ENCODE measurements at places on chromosomes 2 and 18.

DNA sequence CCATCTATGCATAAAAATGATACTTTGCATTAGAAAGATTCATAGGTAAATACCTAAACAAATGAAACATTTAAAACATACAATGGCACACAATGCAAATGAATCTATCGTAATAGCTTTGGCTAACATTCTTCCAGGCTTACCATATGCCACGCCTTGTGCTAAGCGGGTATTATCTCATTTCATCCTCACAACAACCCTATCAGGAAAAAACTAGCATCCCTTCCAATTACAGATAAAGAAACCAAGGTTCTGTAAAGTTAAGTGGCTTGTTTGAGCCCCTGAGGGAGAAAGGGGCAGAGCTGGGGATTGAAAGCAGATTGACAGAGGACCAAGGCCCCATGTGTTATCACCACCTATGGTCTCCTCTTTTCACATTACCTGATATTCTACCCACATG, 145.4 kb upstream of the ETAA1 start:
- DNase-seq = no peak

GRCh38 chr18:7921938-7922587, 354.9 kb downstream of the PTPRM start:
- no peak for DNase-seq

- DNase-seq = no peak
Measured at GRCh38 chr2:201470821-201471731, 19.5 kb downstream of the STRADB start.

- DNase-seq = no peak
Measured at GRCh38 chr2:128686497-128686859, 367.8 kb upstream of the HS6ST1 start.

DNA sequence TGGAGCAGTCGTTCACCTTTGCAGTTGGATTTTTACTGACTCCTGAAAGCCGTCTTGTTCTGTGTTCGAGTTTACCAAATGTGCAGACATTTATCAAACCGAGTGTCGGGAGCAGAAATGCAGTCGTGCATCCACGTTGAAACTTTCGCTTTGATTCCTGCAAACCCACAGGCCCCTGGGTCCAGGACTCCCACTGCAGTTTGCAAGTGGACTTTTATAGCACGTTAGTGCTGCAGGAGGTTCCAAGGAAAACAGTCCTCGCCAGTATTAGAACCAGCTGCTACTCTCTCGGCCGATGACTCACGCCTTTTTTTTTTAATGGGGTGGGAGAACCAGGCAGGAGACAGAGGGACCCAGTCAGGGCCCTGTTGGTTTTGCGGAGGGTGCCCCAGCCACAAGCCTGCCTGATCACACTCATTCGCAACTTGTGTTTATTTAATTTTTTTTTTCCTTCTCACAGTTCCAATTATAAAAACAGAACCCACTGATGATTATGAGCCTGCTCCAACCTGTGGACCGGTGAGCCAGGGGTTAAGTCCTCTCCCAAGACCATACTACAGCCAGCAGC, 90.1 kb downstream of the NFATC1 start:
- no peak for DNase-seq

- DNase-seq = no peak
Measured at GRCh38 chr2:132521341-132521740, 104.7 kb downstream of the GPR39 start.

- no peak for DNase-seq
Measured at GRCh38 chr2:27751377-27751776, 20.1 kb upstream of the MRPL33 start.

DNA sequence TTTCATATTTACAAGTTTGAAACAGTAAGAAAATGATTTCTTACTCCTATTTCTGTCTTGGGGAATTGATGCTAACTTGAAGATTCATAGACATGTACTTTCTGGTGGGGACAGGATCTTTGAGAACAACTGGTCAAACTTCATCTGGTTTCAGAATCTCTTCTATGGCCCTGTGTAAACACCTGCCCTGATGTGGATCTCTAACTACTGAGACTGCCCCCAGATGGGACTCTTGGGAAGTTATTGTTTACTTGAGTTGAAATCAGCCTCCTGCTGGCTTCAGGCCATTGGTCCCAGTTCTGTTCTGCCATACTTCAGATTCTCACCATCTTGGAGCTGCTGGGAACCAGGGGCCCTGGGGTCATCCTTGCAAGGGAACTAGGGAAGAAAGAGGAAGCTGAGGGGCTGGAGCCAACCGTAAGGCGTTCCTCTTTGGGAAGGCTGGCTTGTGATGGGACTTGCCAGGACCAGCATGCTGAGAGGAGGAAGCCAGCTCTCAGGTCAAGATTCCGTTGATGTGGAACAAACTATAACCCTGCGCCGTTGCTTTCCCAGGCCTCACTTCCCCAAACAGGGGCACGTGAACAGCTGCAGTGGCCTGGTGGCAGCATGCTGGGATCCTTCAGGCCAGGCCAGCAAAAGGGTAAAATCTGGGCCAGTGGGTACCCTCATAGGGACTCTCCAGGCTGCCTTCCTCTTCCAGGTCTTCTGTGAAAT, 135.5 kb upstream of the CXCR4 start:
- DNase-seq = no peak

DNA sequence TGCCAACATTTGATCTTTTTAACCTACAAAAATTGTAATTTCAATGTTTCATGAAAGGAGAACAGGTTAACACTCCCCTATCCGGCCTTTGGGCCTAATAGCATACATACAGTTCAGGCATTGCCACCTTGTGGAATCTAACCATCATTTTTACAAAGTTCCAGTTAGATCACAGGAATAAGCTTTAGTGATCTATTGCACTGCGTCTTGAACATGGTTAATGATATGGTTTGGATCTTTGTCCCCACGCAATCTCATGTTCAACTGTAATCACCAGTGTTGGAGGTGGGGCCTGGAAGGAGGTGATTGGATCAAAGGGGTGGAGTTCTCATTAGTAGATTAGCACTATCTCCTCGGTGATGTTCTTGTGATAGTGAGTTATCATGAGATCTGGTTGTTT, 58.2 kb upstream of the NEUROD1 start:
- DNase-seq = no peak

DNA sequence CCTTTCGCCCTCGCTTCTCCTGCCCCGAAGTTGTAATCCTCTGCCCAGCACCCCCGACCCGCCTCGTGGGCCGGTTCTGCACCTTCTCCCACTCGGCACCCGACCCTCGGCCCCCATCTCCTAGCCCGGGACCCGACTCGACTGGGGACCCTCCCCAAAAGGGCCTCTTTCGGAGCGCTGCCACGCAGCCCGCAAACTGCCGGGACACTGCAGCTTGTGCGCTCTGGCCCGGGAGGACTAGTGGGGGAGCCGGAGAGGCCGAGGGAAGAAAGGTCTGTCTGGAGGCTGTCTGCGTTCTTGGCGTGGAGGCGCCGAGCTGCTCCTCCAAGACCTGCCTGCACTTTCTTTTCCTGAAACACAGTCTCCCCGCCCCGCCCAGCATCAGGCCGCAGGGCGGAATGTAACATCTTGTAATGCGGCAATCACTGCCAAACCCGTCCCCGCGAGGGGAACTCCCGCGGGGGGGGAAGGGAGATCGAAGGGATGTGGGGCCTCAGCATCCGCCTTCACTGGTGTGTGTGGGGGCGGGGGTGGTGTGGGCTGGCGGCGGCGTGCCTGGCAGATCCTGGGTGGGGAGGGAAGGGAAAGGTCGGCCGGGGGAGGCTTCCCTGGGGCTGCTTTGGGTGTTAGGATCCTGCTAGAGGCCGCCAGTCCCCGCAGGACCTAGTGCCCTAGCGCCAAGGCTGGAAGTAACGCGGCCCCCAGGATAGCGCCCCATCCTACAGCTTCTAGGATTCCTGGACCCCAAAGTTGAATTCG, 7.4 kb downstream of the DLX2 start:
- DNase-seq = no peak

GRCh38 chr2:236180831-236181453, 12.8 kb upstream of the GBX2 start:
- no peak for DNase-seq

- DNase-seq = no peak
Measured at GRCh38 chr2:138029276-138029675, 65.0 kb downstream of the HNMT start.

DNA sequence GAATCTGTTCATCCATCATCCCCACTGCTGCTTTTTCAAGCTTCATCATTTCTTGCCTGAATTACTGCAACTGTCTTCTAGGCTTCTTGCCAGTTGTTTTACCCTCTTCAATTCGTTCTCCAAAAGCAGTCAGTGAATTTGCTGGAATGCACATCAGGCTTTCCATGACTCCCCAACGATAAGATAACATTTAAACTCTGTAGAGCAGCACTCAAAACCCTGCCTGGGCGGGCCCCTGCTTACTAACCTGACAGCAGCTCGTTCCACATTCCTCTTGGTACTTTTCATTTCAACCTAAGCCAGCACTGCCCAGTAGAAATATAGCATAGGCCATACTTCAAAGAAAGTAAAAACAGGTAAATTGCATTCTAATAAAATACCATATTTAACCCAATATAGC, 342.9 kb downstream of the SUCLG1 start:
- DNase-seq = no peak

DNA sequence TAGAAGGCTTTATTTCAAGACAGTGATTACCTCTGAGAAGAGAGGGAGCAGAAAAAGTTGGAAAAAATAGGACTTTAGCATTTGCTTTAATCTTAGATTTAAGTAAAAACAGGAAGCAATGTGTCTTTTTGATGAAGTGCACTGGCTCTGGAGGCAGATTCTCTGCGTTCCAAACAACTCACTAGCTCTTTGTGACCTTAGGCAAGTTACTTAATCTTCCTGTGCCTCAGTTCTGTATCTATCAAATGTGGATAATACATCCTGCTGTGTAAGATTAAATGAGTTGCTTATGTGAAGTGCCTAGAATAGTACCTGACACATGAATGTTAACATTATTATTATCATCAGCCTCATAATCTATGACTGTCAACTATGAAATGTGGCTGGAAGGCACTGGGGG, 42.3 kb downstream of the RPRD1A start:
- no peak for DNase-seq

DNA sequence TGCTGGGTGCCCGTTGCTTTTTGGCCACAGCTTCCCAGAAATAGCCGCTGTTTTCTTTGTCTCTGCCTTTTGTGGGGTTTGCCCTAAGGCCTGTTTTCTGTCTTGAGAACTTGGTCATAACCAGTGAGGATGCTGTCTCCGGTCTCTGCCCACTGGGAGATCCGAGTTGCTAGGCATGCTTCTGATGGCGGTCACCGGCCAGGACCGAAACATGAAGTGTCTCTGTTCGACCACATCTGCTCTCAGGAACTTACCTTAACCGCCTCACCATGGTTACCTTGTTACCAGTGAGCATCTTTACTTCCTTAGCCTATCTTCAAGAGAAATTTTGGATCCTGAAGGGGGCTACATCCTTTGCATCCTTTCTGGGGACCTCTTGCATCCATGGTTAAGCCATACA, 91.9 kb downstream of the RTP5 start:
- DNase-seq = no peak

GRCh38 chr2:81087646-81088045, 783.1 kb upstream of the LRRTM1 start:
- no peak for DNase-seq

DNA sequence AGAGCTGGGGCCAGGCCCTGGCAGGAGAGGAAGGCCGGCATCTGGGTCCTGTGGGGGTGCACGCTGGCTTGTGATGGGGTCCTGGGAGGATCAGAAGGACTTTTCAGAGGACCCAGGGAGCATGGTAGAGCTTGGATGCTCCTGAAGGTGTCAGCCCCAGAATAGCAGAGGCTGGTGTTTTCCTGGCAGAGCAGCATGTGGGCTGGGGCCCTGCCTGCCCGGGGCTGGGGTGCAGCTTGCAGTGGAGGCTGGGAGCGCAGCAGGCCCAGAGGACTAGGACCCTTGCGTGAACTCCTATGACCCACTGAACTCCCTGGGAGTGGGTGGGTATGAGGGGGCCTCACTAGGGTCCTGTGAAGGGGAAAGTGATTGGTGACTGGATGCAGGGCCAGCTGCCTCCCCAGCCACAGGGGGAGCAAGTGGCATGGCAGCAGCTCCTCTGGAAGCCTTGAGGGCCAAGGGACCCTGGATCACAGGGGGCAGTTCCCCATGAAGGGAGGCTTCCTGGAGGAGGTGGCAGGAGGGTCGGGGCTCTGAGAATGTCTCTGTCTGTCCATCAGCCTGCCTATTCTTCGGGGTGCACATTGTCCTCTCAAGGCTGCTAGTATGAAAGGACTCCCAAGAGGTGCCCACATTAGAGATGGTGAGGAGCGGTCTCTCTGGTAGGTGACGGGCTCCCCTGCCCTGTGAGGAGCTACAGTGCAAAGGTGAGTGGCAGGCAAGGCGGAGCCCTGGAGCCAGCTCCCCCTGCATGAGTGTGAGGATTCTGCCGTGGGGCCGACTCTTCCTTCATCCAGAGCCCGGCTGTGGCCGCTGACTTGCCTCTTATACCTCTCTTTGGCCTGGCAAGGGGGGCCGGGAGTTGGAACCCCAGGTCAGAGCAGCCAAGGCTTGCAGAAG, 249.0 kb downstream of the DYSF start:
- no peak for DNase-seq

GRCh38 chr2:190343536-190344275, at the start of gene INPP1:
Gene INPP1 (plus strand): TSS chr2:190343589. CDS start chr2:190360103, 16,514 bp downstream.
- DNase-seq = no peak

DNA sequence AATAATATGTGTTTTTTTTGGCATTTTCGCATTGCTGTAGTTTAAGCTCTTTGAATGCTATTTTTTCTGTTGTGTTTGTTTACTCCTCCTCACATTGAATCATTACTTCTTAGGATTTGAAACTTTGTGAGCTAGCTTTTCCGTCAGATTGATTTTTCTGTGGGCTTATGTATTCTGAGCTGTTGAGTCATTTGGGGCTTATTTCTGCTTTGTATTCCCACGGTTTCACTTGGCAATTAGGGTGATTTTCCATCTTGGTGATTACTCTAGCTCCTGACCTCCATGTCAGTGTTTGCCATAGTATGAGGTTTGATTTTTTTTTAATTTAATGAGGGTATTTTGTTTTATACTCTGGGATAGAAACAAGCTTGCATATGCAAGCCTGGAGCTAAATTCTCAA, 200.0 kb downstream of the CCDC102B start:
- no peak for DNase-seq

DNA sequence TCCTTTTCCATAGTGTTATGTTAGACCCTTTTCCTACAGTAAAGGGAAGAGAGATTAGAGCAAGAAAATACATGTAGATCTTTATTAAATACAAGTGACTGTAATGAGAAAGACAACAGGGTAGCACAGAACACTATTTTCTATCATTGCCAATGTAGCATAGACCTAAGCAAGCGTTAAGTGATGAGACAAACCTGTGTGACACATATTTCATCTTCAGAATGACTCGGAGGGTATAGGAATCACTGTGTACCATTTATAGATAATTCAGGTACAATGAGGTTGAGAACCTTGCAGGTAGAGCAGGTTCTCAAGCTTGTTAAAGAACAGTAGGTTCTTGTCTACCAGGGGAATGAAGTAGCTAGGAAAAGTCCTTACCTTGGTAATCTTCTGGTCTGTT, 15.9 kb downstream of the PDIA6 start:
- no peak for DNase-seq

GRCh38 chr2:228840743-228841114, 430.4 kb downstream of the PID1 start:
- no peak for DNase-seq

- no peak for DNase-seq
Measured at GRCh38 chr2:30511122-30512083, 64.4 kb downstream of the LCLAT1 start.

Measured in cortex of kidney (tissue), 1 donor.